H1 (cell line): ENCODE measurements at places on chromosomes 5 and 9. TPM values are rescaled to one million over a fixed set of nuclear protein-coding genes. Genes with fewer than 3 reads are reported as not detected.

The PTGES gene
- 5.1 and 5.4 TPM in 2 replicates for polyA plus RNA-seq

The TXNDC8 gene
- not detected in 2 replicates for polyA plus RNA-seq

The CDH9 gene
- polyA plus RNA-seq, result 0.57 and 1.0 TPM in 2 replicates

The SPINK7 gene
- not detected in 2 replicates for polyA plus RNA-seq

The CDC26 gene
- 15.3 and 31.5 TPM in 2 replicates for polyA plus RNA-seq

The SLC6A19 gene
- 0.02 and 0.03 TPM in 2 replicates for polyA plus RNA-seq

The TPM2 gene
- polyA plus RNA-seq, result 62.5 and 71.2 TPM in 2 replicates

The PHYHD1 gene
- polyA plus RNA-seq, result 25.6 and 33.2 TPM in 2 replicates

The AGXT2 gene
- polyA plus RNA-seq, result not detected in 2 replicates

The EPB41L4A gene
- 1.1 and 1.6 TPM in 2 replicates for polyA plus RNA-seq

The OBP2B gene
- polyA plus RNA-seq, result not detected in 2 replicates

The RETREG1 gene
- 0.62 and 1.2 TPM in 2 replicates for polyA plus RNA-seq

The MVB12B gene
- polyA plus RNA-seq, result 2.6 and 3.7 TPM in 2 replicates

The FEM1C gene
- polyA plus RNA-seq, result 2.7 and 4.4 TPM in 2 replicates

The THBS4 gene
- polyA plus RNA-seq, result 25.4 and 27.5 TPM in 2 replicates

The ZBED3 gene
- 7.3 and 9.4 TPM in 2 replicates for polyA plus RNA-seq

The FOXD4L6 gene
- polyA plus RNA-seq, result not detected in 2 replicates
